Lung microvascular endothelial cell (primary cell): ENCODE measurements at places on chromosomes 4 and X. TPM values are rescaled to one million over a fixed set of nuclear protein-coding genes. Genes with fewer than 3 reads are reported as not detected.

DNA sequence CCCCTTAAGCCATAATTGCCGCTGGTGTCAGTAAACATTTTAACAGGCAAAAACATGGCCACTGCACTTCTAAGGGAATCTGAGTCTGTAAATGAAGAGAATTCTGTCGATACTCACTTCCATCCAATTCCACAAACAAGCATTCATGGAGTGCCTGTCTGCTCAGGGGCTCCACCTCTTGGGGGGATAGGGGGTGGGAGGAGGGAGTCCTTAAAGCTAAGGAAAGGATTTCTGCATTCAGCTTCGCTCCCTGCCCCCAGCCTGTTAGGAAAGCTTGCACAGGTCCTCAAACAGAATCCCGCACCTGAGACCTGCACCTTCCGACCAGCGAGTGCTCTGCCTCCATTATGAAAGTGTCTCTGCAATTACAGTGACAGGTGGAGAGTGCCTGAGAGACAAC, 130.2 kb upstream of the KIT start:
- DNase-seq: no peak

DNA sequence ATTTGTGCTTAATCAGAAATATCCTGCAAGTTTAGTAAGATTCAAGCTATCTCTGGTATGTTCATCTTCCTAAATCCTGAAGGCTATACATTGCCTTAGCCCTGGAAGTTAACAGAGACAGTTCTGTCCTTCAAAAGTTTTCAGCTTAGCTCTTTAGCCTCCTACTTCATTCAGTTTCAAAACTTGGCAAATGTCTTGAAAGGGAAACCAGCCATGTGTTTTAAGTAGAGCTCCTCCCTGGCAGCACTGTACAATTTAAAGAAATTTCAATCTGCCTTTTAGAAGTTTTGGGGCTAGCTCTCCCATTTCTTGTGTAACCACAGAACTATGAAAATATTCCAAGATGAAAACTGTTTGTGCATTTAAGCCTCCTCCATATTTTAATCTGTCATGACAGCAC, 47.0 kb downstream of the FANCB start:
- no peak for DNase-seq

DNA sequence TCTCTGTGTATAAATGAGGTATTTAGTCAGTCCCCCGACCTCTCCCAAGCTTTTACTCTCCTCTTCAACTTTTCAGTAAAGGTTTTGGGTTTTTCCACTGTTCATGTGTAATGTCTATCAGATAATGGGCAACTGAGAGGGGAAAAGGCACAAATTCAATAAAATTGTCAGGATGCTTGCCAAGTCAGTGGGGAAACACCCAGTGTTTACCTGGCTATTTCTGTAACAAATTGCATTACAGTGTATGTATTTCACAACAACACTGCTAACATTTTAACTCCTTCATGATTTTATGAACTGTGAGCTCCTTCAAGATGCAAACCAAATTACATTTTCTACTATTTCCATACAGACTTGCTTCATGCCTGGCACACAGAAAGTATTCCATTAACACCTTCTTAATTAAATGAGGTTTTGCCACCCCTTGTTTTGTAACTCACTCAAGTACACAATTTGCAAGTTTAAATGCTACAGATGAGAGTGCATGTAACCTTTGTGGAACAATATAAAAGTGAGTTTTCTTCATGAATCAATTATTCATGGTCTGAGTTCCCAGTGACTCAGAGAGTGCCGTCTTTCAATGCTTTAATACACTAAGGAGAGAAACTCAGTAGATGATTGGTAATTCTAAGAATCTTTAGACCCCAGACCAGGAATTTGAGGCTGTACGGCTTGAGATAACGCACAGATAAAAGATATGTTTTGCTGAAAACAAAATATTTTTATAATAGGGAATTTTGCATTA, 149.8 kb upstream of the TLL1 start:
- peak; percentile 47 for DNase-seq

DNA sequence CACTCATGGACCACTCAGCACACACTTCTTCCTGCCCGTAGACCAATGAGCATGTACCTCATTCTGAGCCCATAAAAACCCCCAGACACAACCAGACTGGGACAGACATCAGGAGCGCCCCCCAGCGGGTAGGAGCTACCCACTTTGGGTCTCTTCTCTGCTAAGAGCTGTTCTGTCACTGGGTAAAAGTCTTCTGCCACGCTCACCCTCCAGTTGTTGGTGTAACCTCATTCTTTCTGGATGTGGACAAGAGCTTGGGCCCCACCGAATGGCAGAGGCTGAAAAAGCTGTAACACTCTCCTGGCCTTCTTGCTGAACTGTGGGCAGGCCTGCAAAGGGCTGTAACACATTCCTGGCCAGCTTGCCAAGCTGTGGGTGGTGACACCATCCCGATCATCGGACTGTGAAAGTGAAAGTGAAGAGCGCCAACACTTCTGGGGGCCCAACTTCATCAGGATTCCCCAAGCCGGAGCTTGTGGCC, 137.6 kb downstream of the TECRL start:
- DNase-seq: no peak

DNA sequence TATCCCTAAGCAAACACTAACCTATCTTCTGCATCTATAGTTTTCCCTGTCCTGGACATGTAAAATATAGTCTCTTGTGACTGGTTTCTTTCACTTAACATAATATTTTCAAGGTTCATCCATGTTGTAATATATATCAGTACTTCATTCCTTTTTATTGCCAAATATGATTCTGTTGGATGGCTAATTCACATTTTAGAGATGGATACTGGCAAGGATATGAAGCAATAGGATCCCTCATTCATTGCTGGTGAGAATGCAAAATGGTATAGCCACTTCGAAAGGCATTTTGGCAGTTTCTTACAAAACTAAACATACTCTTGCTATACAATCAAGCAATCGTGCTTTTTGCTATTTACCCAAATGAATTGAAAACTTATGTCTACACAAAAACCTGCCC, 6.7 kb downstream of the TCEAL9 start:
- DNase-seq: no peak

- no peak for DNase-seq
These were observed 45.0 kb upstream of the ARHGEF6 start for GRCh38 chrX:136825771-136826170.

Gene ERCC6L
- 0.60 and 2.2 TPM in 2 replicates for total RNA-seq
